ENCODE measurements at places on chromosomes 5 and 9. TPM values are rescaled to one million over a fixed set of nuclear protein-coding genes. Genes with fewer than 3 reads are reported as not detected.

DNA sequence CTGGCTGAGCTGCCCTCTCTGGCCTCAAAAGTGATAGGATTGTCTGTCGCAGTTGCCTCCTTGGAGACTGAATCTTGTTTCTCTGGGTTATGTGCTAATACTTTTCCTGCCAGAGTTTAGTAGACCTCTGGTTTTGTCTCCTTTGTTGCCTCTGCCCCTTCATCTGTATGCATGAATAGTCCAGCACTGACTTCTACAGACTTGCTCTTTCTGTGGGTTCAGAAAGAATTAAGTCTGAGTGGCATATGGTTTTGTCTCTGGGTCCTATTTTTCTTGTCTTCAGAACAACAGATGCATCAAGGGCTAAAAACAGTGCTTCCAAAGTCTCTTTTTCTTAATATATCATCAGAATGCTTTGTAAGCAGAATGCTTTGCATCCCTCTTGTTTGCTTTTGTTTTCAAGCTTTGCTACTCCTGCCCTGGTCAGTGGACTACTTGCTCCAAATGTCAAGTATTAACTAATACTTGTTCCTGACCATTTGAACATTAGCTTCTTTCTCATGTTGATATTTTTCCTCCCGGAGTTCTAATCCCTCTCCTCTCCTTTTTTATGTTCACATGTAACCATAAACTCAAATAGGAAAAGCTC lies 131.7 kb downstream of the UNC13B start:
- no peak for DNase-seq
- no peaks in the 10 kb centered on the region for H3K36me3 ChIP-seq
- H3K27ac ChIP-seq, result no peak overlapping the region
- no peak overlapping the region for H3K4me3 ChIP-seq
- no peaks in the 10 kb centered on the region for H3K27me3 ChIP-seq

The SUB1 gene
- 51.8 TPM for total RNA-seq

The SMIM32 gene
- total RNA-seq, result not detected

- H3K27ac ChIP-seq, result no peak overlapping the region
- H3K4me3 ChIP-seq, result no peak overlapping the region
- H3K27me3 ChIP-seq, result no peaks in the 10 kb centered on the region
- DNase-seq, result no peak
- H3K36me3 ChIP-seq, result no peaks in the 10 kb centered on the region
Measured at GRCh38 chr5:145680169-145680568, 155.0 kb downstream of the PRELID2 start.

GRCh38 chr5:115379622-115380344 lies 83.3 kb upstream of the CCDC112 start:
- no peak for DNase-seq
- H3K4me1 ChIP-seq, result no peaks in the 10 kb centered on the region
- no peak overlapping the region for H3K27ac ChIP-seq

DNA sequence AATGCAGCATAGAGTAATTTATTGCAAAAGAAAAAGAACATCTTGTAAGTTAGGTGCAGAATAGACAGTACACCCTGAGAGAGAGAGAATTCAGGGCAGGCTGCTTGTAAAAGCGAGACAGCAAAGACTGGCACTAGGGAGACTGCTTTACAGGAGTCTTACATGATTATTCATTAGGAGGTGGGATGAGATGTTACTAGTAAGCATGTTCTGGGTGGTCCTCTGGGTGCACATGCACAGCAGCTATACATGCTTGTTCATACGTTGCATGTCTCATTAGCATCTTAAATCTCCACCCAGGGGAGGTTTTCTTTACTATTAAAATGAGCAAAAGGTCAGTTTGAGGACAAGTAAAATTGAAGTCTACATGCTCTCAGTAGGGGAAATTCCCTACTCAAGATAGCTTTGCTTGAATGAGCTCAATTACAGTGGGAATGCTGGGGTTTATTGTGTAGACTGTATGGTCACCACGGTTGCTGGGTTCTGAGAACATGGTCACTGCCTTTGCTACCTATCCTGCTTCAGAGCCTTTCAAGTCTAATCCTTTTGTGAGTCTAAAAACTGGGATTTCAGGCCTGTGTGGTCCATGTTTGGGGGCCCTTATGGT lies 60.6 kb downstream of the RGS7BP start:
- no peak for DNase-seq
- H3K4me1 ChIP-seq, result peaks cover 1% of the 10 kb centered on the region
- no peak overlapping the region for H3K4me3 ChIP-seq
- H3K27me3 ChIP-seq, result no peaks in the 10 kb centered on the region

The C1QTNF3 gene
- total RNA-seq, result 6.2 TPM

DNA sequence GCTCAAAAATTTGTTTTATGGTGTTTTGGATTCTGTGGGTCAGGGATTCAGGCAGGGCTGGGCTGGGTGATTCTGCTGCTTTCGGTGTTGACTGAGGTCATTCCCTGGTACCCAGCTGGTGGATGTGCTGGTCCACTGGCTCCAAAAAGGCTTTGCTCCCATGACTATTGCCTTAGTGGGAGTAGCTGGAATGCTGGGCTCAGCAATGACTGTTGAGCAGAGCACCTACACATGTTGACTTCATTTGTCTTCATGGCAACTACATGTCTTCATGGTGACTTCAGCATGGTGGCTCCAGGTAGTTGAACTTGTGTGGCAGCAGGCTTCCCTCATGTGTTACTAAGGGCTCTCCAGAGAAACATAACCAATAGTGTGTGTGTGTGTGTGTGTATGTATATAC lies 297.2 kb downstream of the DOCK8 start:
- no peaks in the 10 kb centered on the region for H3K4me1 ChIP-seq
- DNase-seq, result no peak
- H3K27me3 ChIP-seq, result peaks cover 18% of the 10 kb centered on the region
- no peaks in the 10 kb centered on the region for H3K36me3 ChIP-seq
- H3K4me3 ChIP-seq, result no peak overlapping the region
- no peak overlapping the region for H3K27ac ChIP-seq

The TSSK1B gene
- total RNA-seq, result not detected

The IFNB1 gene
- total RNA-seq, result not detected

- H3K36me3 ChIP-seq, result no peaks in the 10 kb centered on the region
- H3K4me3 ChIP-seq, result no peak overlapping the region
- H3K27me3 ChIP-seq, result no peaks in the 10 kb centered on the region
- H3K27ac ChIP-seq, result no peak overlapping the region
- DNase-seq, result no peak
Measured at GRCh38 chr9:95901506-95901905, 26.0 kb downstream of the ERCC6L2 start.
